GM19239 (cell line): ENCODE measurements at places on chromosomes 1 and 21.

DNA sequence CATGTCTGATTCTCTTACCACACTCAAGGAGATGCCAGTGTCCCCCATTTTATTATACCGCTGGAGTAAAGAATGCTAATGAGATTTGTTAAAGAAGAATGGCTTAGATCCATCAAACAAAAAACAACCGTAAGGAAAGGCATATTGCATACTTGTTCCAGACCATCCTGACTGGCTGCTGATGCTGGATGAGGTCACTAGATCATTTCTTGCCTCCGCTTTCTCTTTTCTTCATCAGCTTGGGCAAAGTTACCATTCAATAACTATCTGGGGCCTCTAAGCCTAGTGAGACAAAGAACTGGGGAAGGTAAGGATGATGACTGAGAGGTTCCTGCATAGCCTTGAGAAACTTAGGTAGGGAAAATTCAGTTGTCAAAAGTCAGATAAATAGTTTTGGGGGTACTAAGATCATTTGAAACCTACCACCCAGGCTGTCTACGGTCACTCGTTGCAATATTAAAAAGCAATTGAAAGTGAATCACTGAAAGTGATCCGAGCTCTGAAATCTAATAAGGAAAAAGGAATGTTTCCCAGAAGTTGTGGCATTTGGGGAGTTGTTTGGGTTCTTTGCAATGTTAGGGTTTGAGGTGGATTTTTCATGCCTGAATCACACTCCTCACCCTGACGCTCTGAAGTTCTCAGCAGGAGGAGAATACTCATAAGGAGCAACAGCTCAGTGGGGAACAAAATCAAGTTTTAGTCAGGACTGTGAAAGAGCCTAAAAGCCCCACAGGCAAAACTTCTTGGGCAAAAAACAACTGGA is 176.8 kb downstream of the HHIPL2 start:
- no peak for DNase-seq

DNA sequence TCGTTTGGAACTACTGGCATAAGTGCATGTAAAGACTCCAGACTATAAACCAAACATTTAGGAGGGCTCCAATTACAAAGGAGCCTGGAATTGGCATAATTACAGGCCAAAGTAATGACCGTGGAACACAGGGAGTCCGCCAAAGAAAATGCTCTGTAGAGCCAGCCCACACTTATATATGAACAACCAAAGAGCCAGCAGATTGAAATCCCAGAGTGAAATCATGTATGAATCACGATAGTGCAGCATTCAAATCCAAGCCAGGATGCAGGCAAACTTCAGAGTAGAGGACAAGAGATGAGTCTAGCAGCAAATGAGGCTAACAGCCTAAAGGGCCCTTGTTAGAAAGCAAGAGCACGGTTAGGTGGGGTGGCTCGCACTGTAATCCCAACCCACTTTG is 13.1 kb downstream of the VPS26C start:
- DNase-seq: no peak

GRCh38 chr1:8510041-8510823 is 192.3 kb downstream of the SLC45A1 start:
- no peak for DNase-seq

- DNase-seq: peak; percentile 20
Measured at GRCh38 chr1:231931846-231932454, 305.4 kb downstream of the DISC1 start.

- DNase-seq: no peak
Measured at GRCh38 chr1:229194096-229194495, 76.8 kb upstream of the RAB4A start.

- DNase-seq: no peak
Measured at GRCh38 chr21:15400905-15401304, 328.9 kb upstream of the USP25 start.

GRCh38 chr1:151978922-151979321 is 14.7 kb downstream of the S100A10 start:
- DNase-seq: no peak

DNA sequence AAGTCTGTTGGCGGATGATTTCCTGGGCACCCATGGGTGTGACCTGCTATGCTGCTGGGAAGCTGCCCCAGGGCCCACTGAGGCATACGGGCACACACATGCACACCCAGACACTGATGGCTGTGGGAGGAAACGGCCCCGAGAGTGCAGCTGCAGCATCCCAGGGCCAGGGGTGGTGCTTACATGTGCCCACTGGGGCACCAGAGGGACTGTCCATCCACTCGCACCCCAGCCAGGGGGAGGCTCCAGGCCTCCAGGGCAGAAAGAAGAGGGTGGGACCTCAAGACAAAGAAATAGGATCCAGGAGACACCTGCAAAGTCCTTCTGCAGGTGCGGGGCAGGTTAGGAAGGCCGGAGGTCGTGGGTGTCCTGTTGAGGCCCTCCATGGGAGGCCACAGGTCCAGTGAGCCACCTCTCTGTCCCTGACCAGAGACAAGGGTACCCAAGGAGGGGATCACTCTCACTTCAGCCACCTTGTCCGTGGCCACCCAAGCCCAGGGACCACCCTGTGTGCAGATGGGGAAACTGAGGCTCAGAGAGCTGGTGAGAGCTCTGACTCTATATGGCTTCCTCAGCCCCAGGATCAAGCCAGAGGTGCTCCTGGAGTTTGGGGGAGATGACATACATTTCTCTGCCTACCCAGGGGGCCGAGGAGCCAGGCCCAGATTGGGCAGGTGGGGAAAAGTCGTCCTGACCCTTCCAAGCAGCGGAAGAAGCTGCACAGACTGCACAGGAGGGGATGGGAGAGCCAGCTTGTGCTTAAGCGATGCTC is 57.1 kb downstream of the WNT9A start:
- DNase-seq: no peak

- no peak for DNase-seq
Measured at GRCh38 chr1:93662481-93663207, 19.0 kb downstream of the BCAR3 start.

- no peak for DNase-seq
Measured at GRCh38 chr21:14353726-14354125, 29.2 kb downstream of the HSPA13 start.

- no peak for DNase-seq
Measured at GRCh38 chr1:39842836-39843235, 40.5 kb downstream of the TRIT1 start.

GRCh38 chr1:235156265-235156664 is 4.8 kb downstream of the RBM34 start:
- DNase-seq: no peak

GRCh38 chr1:50268049-50268448 is 155.2 kb downstream of the DMRTA2 start:
- no peak for DNase-seq

DNA sequence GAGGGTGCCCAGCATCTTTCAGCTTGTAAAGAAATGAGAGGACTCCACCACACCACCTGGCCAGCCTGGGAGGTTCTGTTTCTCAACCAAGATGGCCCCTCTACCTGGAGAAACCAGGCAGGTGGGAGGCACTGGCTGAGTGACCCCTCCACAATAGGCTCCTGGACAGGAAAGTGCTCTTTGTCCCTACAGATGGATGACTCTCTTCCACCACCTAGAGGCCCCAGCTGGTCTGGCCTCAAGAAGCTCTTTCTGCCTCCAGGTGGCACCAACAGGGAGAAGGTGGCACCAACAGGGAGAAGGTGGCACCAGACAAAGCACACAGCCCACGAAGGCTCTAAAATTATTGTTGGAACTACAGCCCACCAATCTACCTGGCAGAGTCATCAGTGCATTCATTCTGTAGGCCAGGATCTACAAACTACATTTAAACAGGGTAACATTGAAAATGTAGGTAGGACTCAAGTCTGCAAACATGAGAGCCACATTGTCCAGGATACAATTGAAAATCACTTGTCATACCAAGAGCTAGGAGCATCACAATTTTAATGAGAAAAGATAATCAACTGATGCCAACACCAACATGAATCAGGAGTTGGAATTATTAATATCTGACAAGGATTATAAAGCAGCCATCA is 14.4 kb downstream of the TMPRSS3 start:
- DNase-seq: no peak

- DNase-seq: no peak
Measured at GRCh38 chr1:14679027-14679688, 80.7 kb downstream of the KAZN start.

DNA sequence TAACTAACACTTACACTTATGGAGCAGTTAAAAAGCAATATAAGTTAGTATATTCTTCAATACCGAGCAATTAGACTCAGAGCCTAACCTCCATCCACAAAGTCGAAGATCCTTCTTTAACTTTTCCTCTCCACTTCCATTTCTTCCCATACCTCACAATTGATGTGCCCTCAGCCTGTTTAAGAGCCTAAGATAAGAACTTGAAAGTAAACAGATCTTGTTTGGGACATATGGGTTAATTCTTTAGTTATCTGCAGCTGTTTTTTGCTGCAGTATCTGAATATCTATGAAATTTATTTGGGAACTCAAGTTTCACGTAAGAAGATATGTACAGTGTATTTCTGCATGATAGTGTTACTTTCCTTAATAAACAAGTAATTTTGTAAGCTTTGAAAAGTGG is 51.5 kb downstream of the MIGA1 start:
- no peak for DNase-seq

DNA sequence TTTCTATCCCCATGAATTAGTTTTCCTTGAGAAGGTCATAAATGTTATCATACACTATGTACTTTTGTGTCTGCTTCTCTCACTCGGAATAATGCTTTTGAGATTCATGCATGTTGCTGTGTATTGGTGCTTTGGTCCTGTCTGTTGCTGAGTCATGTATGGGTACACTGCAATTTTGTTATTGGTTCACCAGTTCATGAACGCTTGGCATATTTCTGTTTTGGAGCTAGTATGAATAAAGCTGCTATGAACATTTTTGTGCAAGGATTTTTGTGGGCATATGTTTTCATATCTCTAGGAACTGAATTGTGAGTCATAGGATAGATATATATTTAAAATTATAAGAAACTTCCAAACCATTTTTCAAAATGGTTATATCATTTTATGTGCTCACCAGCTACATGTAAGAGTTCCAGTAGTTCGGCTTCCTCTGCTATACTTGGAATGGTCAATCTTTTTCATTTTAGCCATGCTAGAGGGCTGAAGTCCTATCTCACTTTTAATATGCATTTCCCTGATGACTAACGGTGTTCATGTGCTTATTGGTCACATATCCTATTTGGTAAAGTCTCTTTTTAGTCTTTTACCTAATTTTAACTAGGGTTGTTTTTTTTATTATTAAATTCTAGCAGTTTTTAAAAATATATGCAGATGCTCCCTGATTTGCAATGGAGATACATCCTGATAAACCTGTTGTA is 38.2 kb downstream of the ETS2 start:
- DNase-seq: no peak
